ENCODE measurements at places on chromosomes 7 and 10.
A peak's percentile ranks its signal among the peaks of the same experiment; 100 is the strongest.

- DNase-seq, result no peak
These were observed 289.4 kb downstream of the CAMK1D start for GRCh38 chr10:12638781-12639180.

DNA sequence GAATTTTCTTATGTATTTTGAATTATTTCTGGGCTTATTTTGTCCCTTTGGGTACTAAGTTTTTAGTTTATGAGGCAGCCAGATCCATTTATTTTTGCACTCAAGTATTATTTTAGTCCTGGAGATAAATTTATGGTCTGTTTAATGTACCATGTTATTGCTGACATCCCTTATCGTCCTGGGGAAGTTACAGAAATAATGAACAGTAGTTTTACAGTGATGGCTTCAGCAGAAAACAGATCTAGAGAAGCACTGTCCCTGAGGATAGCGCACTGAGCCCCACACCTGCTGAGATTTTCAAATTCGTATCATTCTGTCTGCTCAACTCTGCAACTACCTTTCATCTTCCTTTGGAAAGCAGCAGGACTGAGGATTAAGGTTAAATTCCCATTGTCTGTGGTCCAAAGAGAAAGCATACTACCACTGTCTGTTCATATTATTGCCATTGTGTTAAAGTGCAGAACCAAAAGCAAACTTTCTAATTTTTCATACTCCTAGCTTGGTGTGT lies 168.3 kb downstream of the SNX13 start:
- peak; percentile 37 for DNase-seq

GRCh38 chr7:51789489-51789888 lies 472.9 kb upstream of the COBL start:
- peak; percentile 28 for DNase-seq

GRCh38 chr7:134763960-134764359 lies 15.5 kb upstream of the CALD1 start:
- no peak for DNase-seq

- DNase-seq, result peak; percentile 60
These were observed 66.1 kb downstream of the FZD1 start for GRCh38 chr7:91330191-91330808.

DNA sequence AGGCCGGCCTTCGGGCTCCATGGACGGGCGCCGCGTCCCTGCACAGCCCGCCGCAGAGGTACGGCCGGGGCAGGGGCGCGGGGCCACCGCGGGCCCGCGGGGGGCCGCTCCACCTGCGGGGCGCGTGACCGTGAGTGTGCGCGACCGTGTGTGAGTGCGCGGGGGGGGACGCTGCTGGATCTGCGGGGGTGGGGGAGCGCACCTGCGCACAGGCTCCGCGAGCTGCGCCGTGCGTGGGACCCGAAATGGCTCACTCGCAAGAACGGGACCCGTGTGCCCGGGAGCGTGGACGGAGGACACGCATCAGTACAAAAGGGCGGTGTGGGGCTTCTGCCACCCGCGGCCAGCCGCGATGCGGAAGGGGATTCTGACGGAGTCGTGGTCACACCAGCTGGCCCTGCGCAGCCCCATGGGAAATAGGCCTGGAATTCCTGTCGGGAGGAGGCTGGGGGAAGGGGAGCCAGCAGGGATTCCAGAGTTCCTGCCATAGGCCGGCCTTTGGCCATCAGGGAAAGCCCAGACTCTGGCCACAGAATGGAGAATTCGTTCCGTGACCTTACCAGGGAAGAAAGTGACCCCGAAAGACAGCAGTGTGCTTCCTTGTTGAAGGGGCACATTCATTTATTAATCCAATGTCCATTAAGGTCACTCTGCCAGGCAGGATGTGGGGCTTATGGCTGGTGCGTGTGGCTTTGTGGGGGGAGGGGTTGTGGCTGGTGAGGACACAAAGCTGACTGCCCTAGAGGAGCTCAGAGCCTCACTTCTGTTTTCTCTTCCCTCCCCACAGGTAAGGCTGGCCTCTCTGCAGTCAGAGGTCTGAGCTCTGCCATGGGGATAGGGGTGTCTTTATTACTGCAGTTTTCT lies 494 bp downstream of the REPIN1 start:
- DNase-seq, result peak; percentile 73

GRCh38 chr7:156606691-156607331 lies 33.8 kb upstream of the RNF32 start:
- DNase-seq, result no peak

DNA sequence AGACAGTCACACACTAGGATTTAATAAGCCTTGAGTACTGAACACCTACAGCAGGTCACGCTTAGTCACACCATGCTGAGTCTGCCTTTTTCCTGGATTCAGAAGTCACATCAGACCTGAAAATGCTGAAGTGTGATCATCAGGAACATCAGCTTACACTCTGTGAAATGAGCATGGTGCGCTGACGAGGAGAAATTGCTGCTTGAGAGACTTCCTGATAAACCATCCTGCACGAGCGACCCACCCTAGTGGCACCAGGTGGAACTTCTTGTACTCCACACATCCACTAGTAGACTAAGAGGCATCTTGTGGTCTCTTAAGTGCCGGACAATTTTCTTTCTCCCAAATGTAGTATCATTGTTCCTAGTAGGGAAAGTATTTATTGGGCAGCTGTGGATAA lies 51.8 kb upstream of the MRLN start:
- no peak for DNase-seq

DNA sequence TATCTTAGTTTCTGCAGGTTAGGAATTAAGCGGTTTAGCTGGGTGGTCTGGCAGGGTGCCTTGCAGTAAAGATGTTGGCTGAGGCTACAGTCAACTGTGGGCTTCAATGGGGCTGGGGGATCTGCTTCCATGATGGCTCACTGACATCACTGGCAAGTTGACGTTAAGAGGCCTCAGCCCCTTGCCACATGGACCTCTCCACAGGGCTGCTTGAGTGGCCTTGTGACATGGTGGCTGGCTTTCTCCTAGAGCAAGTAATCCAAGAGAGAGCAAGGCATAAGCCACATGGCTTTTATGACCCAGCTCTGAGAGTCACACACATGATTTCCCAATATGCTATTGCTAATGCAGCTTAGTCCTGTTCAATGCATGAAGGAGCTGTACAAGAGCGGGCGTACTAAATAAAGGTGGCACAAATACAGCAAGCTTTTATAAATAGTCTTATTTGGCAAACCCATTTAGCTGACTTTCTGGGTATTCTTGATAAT lies 109.1 kb downstream of the SEPTIN7 start:
- DNase-seq, result no peak

DNA sequence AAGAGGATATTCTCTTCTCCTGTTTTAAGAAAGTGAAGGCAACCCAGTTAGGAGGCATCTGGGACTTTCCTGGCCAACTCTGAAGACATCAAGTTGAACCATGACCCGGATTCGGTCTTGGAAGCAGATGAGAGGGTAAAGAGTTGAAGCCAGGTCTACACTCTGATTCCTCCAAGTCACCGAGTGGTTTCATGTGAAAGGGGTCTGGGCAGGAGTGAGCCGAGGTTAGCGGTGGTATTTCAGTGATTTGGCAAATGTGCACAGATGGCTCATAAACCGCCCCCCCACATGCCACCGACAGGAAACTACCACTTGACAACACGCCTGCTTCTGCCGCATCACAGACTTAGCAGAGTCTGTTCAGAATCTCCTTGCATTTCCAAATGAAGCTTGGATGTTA lies 11.4 kb upstream of the REPIN1 start:
- DNase-seq, result no peak

GRCh38 chr10:97072851-97073665 lies 112.7 kb downstream of the SLIT1 start:
- peak; percentile 79 for DNase-seq

- no peak for DNase-seq
These were observed 12.8 kb downstream of the MEIG1 start for GRCh38 chr10:14971867-14972448.

DNA sequence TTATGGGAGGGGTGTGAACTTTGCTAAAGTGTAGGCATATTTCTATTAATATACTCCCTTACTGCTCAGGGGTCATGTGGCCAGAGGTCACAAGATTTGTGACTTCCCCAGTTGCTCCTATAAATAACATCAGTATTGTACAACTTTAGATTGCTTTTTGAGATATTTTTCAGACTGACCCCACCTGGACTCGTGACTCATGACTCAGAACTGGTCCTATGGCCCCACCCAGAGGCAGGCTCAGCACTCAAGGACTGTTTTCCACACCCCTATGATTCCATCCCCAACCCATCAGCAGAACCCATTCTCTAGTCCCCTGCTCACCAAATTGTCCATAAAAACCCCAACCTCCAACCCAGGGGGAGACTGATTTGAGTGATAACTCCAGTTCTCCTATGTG lies 2.7 kb upstream of the CUL2 start:
- no peak for DNase-seq

Measured in umbilical cord (tissue), 2 donors.